AML-193 (cell line): ENCODE measurements at places on chromosomes 6 and 20.
A peak's percentile ranks its signal among the peaks of the same experiment; 100 is the strongest.

- no peak for DNase-seq
These were observed 151.1 kb downstream of the TTLL2 start for GRCh38 chr6:167475947-167476346.

DNA sequence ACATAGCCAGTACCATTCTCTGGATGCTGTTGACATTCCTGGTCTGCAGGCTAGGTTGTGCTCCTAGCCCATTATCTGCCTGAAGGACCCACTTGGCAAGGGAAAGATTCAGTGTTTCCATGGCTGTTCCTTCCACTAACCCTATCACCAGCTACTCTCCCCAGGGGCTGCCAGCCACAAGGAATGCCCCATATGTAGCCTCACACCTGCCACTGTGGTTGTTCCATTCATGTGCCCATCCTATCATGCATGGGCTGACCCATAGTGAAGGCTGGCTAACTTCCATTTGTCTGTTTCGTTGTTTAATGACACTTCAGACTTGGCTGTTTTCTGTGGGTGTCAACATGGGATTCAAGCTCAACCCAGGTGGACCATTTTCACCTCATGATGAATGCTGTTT is 25.6 kb upstream of the HLA-A start:
- DNase-seq = no peak

DNA sequence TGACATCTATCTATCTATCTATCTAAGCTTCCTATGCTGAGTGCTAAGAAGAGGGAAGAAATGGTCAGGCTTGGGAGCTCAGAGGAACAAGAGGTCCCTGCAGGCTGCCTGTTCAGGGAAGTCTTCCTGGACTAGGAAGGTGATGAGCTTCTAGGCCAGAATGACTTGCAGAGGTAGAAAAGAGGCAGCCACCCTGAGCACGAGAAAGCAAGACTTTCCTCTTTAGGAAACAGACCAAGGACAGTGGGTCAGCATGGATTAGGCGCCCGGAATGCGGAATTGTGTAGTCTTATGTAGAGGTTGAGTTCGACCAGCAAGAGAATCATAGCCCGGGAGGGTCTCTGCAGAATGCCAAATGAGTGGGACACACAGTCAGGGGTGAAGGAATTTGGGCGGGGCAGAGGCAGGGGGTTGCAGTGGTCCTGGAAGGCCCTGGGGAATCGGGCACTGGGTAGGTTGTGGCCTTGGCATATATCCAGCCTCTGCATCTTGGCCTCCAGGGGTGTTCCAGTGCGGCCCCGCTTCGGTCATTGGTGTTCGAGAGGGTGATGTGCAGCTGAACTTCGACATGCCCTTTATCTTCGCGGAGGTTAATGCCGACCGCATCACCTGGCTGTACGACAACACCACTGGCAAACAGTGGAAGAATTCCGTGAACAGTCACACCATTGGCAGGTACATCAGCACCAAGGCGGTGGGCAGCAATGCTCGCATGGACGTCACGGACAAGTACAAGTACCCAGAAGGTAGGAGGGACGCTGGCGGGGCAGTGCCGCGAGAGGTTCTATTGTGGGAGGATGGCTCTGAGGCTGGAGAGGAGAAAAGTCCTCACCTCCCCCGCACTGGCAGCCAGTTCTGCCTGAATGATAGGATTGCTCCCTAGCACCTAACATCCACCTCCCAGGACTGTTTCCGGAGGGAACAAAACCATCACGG is 32.1 kb downstream of the TGM3 start:
- DNase-seq = no peak

DNA sequence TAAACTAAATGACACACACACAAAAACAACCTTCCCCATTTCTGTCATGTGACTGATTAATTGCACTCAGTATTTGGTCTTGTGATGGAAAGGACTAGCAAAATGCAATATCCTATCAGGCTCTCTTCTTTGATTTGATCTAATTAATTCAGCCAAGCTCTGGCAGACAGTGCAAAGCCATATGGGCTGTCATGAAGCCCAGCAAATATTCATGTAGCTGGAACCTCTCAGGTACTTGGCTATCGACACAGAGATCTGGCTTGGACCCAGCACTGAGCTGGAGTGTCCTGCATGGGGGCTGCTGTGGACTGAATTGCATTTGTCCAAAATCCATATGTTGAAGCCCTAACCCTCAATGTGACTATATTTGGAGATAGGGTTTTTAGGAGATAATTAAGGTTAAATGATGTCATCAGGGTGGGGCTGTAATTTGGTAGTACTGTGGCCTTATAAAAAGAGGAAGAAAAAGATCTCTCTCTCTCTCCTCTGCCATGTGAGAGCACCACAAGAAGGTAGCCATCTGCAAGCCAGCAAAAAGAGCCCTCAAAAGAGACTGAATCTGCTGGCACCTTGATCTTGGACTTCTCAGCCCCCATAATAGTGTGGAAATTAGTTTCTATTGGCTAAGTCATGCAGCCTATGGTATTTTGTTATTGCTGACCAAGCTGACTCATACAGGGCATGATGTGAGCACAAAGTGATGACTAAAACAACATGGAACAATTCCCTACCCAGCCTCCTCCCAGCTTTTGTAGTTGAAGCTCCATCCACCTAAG is 77.1 kb downstream of the STMND1 start:
- DNase-seq = no peak

- DNase-seq = no peak
These were observed 84.7 kb downstream of the HDGFL1 start for GRCh38 chr6:22653980-22654610.

GRCh38 chr20:48478370-48478769 is 349.4 kb downstream of the PREX1 start:
- no peak for DNase-seq

DNA sequence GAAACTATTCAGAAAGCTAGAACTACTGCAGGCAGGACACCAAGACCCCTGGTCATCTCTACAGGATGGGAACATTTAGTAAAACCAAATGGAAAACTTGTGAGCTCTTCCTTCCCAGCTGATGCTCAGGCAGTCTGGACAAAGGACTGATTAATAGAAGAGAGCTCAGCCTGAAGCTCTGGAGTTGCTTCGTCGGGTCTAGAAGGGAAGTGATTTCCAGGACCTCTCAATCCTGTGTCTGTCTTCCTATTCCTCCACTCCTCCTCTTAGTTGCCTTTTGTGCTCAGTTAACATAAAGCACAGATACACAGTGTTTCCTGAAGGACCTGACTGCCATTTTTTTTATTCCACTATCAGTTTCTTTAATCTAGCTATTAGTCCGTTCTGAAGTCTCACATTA is 54.2 kb downstream of the SLC35F1 start:
- DNase-seq = no peak

DNA sequence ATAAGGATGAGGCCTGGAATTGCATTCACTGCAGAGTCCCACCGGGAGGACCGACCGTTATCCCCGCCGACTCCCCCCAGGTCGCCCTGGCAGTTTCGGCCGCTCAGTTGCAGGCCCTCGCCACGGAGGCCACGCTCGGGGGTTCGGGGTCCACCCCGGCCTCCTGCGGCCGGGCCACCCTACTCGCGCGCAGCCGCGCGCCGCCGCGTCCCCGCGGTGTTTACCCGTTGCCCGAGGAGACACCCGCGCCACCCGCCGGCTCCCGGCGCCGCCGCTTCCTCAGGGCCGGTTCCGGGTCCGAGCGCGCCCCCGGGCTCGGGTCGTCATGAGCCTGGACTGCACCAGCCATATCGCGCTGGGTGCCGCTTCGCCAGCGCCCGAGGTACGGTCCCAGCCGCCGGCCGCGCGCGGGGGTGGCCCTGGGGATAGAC is at the start of gene CCDC170:
Gene CCDC170 (plus strand): TSS at position 214 of the 431 bp plus-strand sequence. CDS start 112 bp downstream, at position 326.
- DNase-seq = peak; percentile 34

- DNase-seq = no peak
These were observed 119.7 kb upstream of the ZNF184 start for GRCh38 chr6:27592481-27593199.

DNA sequence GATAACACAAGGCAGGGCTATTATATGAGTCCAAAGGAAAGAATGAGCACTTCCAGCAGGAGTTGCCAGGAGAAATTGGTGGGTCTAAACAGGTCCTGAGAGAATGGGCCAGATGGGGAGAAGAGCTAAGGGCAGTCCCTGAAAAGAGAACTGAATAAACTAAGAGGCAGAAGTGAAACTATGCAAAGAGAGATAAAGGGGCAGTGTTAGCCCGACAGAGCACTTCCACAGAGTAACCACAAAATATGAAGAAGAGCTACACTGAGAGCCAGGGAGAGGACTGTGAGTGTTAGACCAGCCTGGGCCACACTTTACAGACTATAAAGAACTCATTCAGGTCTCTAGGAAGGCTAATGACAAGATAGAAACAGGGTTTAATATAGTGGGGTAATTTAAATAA is 43.8 kb downstream of the RALGAPA2 start:
- peak; percentile 46 for DNase-seq

GRCh38 chr20:36866164-36866563 is 9.8 kb upstream of the TLDC2 start:
- DNase-seq = no peak

GRCh38 chr6:127463056-127463455 is 3.9 kb upstream of the KIAA0408 start:
- no peak for DNase-seq

GRCh38 chr20:44494266-44494665 is 18.6 kb downstream of the TTPAL start:
- DNase-seq = no peak

DNA sequence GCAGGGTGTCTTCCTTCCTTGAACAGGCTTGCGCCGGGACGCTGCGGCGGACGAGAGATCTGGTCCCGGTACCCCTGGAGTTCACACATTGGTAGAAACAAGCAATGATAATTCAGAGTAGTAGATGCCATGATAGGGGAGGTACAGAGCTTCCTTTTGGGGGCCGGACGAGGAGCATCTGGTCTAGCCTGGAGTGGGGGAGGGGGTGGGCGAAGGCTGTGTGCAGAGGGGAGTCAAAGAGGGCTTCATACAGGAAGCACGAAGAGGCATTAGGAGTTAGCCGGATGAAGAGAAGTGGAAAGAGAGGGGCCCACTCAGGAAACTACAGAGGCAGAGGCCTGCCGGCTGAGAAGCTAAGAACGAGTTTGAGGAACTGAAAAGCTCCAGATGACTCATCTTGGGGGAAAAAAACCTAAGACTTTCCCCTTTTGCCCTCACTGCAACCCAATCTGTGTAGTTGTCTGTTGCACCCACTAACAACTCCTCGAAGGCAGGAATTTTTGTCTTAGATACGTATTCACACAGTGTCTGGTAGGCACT is 611 bp downstream of the CNPY3 start:
- peak; percentile 91 for DNase-seq

- DNase-seq = peak; percentile 99
These were observed 280.5 kb downstream of the SYNE1 start for GRCh38 chr6:152356662-152357061.

DNA sequence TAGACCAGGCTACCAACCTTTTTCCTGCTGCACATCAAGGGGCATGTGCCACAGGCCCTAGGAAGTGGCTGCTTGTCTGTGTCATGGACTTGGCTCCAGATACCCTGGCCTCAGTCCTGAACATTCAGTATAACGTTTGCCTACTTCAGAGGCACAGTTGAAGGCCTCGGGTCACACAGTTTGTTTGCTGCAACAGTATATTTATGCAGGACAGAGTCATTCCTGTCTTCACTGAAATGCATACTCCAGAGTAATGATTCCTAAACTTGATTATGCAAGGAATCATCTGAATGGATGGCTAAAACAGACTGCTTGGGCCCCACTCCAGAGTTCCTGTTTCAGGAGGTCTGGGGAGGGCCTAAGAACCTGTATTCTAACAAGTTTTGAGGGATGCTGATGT is 149.4 kb downstream of the KLHL32 start:
- no peak for DNase-seq

DNA sequence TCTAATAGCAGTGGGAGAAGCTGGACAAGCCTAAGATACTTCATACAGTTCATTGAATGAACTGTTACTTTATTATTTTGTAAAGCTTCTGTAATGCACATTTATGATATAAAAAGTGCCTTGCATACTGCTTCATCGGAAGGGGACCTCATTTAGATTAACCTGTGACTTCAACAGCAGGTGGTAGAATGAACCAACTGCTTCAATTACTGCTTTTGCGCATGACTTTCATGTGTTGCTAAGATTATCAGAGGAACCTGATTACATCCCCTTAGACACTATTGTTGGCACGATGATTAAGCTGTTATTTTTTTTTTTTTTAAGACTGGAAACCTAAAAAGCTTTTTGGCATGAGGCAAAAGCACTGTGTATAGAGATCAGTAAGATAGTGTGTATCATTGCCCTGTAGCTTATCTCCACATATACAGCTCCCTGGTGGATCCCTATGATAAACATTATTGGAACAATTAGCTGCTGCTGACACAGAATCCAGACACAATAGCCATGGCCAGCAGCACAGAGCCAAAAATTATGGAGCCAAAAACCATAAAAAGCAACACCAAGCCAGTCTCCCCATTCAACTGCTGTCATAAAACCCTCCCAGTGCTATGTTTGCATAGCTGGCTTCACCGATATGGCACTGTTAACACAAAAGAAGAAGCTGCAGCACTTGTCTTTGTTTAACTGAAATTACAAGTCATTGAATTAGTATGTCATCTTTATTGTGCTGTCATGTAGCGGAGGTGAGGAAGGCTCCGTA is 731.6 kb upstream of the MMS22L start:
- DNase-seq = no peak

GRCh38 chr20:12207875-12208274 is 290.2 kb downstream of the BTBD3 start:
- DNase-seq = peak; percentile 3

DNA sequence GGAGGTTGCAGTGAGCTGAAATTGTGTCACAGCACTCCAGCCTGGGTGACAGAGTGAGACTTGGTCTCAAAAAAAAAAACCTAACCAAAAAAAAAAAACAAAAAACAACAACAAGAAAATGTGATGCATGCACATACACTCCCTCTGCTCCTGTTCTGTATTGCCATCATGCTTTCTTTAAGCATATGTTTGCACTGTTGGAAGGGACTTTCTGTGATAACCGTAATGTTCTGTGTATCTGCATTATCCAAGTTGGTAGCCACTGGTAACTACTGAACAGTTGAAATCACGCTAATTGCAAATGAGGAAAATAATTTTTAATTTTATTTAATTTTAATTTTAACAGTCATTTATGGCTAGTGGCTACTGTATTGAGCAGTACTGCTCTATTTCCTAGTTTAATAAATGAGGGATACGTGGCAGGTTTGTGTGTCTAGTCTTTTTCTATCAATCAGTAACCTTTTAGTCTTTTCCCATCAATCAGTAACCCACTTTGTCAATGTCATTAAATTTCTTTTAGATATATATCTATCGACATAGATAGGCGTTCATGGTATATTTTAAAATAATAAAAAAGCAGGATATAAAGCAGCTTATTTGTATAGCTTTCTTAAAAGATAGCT is 135.6 kb downstream of the ASCC3 start:
- DNase-seq = no peak

GRCh38 chr20:62759981-62760431 is 36.3 kb upstream of the MRGBP start:
- no peak for DNase-seq

GRCh38 chr6:76578746-76579145 is 506.3 kb upstream of the IMPG1 start:
- no peak for DNase-seq

DNA sequence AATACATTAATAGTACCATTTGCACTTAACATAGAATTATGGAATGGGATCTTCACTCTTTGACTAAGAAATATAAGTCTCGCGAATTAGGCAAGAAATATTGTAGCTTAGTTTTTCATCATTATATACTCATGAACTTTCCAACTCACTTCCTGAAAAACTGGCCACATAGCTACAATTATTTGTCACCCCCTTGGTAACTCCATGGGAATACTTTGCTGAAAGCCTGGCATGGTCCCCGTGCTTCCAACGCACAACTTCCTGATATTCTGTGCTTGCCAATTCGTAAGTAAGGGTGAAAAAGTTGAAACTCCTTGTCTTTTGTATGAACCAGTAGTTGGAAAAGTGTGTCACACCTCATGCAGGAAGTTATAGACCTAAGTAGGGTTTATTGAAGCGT is 23.7 kb upstream of the HLA-DQA1 start:
- DNase-seq = no peak
